T follicular helper cell (primary cell): ENCODE measurements at places on chromosomes 7 and 10.

DNA sequence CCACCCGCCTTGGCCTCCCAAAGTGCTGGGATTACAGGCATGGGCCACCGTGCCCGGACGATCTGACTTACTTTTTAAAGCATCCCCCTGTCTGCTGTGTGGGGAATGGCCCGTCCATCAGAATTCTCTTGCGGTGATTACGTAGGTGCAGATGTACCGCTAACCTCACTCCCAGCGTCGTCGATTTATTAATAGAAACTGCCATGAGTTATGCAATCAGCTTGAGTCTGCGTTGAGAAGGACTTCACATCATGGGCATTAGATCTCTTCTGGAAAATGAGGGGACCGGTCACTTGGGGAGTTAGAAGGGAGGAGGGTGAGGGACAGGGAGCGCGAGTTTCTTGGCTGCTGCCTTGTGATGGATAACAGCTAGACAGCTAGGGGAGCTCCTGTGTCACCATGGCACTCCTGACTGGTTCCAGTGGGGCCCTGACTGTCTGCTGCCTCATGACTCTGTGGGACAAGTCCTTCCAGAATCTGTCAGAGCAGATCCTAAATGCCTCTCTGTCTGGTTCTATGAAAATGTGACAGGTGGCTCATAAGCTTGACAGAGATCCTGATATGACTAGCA, 35.2 kb downstream of the POR start:
- DNase-seq: no peak

GRCh38 chr7:74481458-74482196, 27.9 kb downstream of the GTF2IRD1 start:
- no peak for DNase-seq

DNA sequence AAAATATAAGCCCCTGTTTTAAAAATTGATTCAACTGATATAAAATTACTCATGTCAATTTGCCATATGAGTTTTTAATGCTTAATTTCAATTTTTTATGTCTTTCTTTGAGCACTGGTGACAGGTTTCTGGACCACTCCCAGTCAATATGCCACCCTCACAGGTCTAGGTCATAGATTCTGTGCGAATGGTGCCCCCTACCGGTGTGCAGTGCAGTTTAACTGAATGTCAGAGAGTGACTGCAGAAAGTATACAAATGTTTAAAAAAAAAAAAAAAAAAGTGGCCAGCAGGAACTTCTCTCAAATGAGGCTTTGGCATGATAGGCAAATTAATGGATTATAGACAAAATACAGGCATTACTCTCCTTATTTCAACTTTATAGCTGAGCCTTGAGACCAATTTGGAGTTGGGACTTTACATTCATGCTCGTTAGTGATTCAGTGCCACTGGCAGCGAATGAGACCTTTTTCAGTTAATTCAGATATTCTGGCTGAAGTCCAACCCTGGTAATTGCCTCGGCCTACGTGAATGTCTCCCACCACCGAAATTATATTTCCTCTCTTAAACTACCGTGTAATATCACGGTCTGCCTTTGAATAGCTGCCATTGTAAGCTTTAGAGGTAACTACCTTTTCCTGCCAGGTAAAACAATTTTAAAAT, 427.6 kb downstream of the PHTF2 start:
- DNase-seq: no peak

DNA sequence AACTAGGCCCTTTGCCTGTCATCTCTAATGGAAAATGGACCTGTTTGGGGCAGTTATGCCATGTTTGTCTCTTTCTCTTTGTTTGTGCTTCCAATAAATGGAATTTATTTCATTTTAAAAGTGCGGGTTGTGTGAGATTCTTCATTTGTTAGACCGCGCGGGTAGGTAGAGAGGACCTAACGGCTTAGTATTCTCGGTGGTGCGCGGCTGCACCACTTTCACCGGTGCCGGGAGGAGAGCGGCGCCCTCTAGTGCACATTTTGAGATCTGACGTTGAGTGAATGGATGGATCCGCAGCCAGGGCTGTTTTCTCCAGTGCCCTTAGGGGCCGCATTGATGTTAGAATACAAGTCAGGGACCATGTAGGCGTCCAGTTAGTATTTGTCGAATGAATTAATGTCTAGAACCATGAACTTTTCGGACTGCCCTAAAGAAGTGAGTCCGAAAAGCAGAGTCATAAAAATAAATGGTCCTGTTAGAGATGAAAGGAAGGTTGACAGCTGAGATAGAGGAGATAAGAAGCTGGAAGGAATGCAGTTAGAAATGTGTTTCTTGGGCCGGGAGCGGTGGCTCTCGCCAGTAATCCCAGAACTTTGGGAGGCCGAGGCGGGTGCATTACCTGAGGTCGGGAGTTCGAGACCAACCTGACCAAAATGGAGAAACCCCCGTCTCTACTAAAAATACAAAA, 29.3 kb upstream of the GIMAP8 start:
- DNase-seq: peak; percentile 78

- DNase-seq: no peak
Observed at GRCh38 chr10:86375204-86375603, 8.6 kb upstream of the GRID1 start.

- no peak for DNase-seq
Observed at GRCh38 chr7:45509222-45509621, 64.9 kb upstream of the ADCY1 start.

DNA sequence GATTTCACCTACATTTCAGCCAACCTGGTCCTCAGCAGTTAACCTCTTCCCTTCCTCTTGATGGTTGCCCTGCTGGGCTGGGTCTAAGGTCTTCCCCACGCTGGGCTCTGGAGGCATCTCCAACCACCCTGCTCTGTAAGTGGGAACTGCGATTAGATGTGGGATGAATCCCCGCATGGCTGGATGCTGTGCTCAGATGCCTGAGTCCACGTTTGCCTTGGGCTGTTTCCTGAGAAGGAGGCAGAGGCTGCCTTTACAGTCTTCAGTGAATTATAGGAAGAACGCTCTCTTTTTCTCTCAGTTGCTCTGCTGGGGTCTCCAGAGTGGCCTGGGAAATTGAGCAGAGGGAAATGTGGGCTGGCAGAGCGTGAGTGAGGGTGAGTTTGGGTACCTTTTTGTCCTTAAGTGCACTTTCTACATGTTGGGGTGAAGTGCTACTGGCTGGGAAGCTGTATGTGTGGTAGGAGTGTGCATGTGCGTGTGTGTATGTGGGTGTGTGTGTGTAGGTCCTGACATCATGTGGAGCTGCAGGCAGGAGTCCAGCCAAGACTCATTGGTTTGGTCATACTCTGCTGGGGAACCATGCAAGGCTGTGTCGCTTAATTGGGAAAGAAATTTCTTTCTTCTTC, 1.5 kb downstream of the GIMAP8 start:
- no peak for DNase-seq

DNA sequence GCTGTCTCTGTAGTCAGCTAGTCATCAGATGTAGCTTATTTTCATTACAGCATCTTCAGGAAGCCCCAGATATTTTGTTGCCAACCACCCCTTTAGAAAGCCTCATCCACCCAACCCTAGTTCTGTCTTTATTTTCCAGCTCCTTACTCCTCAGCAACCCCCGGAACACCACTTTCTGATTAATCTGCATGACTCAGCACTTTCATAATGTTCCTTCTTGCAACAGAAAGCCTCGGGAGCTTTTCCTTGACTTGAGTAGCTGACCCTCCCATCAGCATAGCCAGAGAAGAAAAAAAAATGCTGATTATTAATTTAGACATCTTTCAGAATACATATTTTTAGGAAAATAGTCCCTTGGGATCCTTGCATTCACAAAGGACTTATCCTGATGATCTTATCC, 244.0 kb upstream of the CXCL12 start:
- DNase-seq: no peak

DNA sequence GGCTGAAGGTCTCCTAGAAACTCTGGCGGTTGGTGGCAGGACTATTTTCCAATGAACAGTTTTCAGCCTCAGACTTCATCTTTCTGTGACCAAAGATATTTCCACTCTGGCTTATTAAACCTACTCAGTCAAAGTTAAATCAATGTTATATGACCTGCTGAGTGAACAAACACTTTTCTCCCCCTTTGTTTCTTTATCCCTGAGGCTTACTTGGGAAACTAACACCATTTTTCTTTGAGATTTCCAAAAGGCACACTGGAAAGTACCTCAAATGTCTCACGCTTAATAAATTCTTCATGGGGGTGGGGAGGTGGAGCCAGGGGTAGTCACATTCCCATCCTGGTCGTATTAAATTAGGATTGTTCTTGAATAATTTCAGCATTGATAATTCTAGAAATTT, 1.8 kb downstream of the TMEM26 start:
- DNase-seq: no peak

DNA sequence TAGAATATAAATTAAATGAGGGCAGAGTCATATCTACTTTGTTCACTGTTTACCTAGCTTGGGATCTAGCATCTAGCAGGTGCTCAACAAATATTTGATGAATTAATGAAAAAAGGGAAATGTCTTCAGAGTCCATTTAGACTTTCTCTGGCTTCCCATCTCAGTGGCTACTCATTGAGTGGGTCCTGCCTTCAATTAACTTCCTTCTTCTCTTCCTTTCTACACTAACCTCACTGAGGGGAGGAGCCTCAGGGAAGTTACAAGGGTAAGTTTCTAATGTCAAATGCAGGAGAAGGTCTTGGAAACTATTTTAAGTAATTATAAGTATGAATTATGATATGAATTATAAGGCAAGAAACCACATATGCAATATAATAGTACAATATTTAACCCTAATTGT, 28.2 kb upstream of the MPP7 start:
- DNase-seq: no peak

DNA sequence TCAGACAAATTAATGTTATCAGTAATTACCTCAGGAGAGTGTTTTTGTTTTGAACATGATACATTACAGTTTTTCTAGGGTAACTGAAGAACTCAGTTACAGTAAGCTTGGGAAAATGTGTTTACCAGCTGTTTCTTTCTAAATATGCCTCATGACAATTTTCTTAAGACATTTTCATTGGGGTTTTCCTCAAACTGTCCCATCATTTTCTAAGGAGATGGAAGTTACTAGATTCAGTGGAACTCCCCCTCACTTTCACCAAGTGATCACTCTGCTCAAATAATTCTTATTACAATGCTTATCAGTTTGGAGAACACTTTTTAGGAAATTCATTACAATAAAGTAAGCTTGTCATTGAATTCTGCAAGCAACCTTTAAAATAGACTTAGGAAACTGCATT, 6.4 kb upstream of the SPAG6 start:
- no peak for DNase-seq

- DNase-seq: no peak
Observed at GRCh38 chr10:106576534-106576933, 588.0 kb downstream of the SORCS1 start.

GRCh38 chr7:105387508-105388355, 989 bp downstream of the SRPK2 start:
- DNase-seq: peak; percentile 18

GRCh38 chr7:33550979-33551378, 354.4 kb upstream of the BMPER start:
- DNase-seq: no peak

- DNase-seq: no peak
Observed at GRCh38 chr10:7317786-7318446, 92.9 kb downstream of the SFMBT2 start.

DNA sequence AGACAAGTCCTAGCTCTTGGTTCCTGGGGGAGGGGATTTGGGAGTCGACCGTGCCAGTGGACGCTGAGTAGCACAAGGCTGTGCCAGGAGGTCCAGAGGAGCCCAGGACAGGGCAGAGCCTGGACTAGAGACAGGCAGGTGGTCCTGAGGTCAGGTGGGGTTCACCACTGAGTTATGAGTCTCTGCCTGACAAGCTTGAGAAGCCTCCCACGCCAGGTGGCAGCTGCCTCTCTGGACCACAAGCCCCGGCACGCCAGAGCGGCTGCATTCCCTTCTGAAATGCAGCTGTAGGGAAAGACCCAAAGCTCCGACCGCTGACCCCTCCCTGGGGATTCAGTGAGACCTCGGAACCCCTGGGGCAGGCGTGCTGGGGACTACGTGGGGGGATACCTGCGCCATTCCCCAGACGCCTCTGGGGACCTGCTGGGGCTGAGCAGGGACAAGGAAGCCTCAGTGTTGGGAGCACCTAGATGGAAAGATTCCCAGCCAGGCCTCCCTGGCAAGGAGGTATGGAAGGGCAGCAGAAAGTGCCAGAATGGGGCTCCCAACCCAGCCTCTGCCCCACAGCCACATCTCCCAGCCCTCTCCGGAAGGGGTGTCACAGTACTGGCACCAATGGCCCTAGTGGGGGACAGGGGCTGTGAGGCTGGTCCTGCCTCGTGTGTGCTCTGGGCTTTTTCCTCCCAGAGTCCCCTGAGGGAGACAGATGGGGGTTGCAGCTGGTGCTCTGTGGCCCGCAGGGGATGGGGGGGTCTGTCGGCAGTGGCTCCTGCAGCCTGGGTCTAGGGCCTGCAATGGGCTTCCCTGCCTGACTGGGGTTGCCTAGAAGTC, 29.0 kb downstream of the PDGFA start:
- DNase-seq: no peak

DNA sequence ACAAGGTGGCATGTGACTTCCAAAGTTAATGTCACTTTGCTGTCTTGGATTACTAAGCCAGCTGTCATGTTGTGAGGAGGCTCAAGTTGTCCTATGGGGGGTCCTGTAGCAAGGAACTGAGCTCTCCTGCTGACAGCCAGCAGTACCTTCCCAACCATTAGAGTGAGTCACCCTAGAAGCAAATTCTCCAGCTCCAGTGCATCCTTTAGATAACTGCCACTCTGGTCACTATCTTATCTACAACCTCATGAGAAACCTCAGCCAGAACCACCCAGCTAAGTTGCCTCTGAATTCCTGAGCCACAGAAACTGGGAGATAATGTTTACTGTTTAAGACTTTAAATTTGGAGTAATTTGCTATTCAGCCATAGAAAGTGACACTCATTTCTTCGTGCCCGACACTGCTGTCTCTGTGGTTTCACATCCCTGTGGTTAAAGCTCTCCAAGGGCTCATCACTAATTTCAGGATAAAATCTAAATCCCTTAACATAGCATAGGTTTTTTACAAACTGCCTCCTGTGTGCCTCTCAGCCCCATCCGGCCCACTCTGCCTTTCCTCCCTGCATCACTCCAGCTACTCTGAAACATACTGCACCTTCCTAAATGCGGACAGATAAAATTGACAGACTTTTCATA, 83.5 kb downstream of the PRR15 start:
- no peak for DNase-seq

DNA sequence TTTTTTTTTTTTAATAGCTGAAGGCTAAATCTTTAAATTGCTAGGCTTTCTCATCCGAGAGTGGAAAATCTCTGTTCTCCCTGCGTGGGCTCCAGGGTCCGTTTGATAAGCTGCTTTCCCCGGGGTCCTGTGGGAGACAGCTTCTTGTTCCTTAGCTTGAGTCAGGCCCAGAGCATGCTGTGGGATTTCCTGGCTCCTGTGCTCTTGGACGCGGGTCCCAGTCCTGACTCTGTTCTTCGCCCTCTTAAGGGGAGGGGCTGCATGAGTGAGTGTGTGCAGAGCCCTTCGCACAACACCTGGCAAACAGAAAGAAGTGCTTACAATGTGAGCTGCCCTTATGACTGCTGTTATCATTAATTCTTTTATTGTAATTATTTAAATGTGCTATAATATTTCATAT, 133.5 kb downstream of the TACC2 start:
- no peak for DNase-seq

DNA sequence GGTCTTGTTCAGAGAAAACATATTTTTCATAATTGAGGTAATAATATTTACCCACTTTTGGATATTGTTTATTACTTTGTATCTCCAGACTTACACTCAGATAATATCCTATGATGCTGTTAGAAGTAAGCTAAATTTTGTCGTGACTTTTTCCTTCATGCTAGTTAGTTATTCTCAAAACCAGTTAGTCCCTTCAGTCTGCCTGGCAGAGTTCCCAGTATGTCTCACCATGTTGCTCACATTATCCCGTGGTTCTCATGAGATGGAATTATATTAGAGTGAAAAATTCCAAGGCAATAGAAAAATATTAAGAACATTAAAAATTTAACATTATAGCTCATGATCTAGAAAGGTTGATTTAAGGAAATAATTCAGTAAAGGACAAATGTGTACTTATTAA, 81.5 kb upstream of the SMIM30 start:
- DNase-seq: no peak
